ENCODE measurements at places on chromosomes 1 and 21.

DNA sequence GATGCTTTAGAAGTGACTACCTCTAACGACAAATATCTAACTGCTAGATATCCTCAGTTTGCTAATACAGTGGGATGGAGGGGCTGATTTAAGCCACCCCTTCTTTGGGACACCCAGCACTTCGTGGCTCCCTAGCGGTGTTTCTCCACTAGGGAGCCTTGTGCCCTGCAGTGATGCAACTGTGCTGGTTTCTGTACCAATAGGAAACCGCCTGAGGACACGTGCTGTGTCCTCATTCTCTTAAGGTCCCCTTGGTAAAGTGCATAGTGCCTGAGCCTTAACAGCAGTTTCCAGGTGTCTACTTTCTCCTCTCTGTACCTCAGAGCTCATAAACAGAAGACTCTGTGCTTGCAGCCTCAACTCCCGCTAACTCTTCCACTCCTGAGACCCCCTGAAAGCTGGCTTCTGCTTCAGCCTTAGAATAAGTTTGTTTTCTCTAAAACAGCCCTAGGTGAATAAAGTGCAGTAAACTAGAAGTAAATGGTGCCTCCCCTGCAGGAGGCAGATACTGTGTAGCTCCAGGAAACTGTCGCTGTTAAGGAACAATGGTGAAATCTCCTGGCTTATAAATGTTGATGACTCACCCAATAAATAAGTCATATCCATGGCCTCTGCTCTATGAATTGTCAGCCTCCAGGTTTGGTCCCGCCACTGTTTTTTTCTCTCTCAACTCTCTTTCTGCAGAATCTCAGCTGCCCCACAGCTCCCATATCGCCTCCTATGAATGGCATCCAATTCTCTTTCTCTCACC lies 130.4 kb downstream of the AK5 start:
- DNase-seq, result peak; percentile 29

- no peak for DNase-seq
Observed at GRCh38 chr1:1306661-1307260, 969 bp downstream of the ACAP3 start.

DNA sequence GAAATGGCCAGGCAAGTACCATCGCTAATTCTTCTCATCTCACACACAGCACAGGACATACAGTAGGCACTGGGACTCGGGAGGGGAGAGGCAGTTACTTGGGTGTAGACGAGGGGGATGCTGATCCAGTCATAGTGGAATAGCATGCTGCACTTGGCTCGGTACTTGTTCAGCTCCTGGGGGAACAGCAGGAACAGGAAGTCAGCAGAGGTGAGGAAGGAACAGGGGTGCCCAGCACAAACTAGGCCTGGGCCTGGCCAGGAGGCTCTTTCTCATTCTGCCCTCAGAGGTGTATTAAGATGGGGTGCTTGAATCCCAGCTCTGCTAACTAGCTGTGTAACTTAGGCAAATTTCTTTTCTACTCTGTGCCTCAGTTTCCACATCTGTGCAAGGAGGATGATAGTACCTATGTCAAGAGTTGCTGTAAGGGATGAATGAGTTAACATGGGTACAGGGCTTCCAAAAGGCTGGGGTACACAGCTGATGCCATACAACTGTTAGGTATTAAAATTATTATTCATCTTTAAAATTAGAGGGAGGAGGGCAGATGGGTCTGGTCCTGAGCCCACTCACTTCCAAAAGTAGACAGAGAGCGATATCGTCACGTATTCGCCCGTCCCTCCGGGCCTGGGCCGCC lies 2.4 kb downstream of the BEST4 start:
- DNase-seq, result no peak

GRCh38 chr1:157969697-157970485 lies 23.6 kb upstream of the KIRREL1 start:
- peak; percentile 82 for DNase-seq

DNA sequence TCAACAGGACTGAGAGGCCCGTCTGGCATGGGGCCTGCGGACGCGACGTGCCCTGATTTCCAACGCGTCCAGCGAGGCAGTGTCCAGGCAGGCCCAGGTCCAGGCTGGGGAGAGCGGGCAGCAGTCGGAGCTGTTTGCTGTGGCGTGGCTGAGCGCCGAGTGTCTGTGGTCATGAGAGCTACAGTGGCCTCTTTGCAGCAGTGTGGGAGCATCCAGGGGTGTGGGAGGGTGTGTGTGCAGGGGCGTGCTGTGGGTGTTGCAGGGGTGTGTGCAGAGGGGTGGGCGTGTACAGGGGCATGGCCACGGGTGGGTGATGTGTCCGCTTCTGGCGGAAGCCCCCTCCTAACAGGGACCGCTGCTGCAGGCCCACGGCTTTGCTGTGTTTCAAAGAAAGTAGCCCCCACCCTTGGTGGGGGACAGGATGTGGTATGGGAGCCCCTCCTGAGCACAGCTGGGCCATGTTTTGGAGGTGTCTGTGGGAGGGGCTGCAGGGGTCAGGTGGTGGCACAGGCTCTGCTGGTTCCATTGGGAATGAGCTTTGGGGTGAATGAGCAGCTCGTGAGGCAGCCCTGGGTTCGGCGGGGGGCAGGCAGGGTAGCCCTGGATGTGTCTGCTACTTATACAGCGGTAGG lies 17.7 kb downstream of the PLCH2 start:
- DNase-seq, result no peak

DNA sequence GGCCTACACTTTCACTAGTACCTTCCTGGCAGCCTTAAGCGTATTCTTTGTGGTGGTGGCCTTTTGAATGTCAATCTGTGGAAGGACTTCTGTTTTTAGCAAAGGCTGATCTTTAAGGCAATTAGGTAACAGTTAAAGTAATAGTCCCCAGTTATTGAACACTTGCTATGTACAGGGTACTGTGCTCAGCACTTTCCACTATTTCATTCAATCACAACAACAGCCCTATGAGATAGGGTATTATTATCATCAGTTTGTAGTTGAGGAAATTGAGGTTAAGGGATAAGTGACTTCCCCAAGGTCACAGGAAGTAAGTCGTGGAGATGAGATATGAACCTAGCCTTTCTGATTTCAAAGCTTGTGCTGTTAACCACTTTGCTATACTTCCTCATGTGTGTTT lies 185.7 kb downstream of the ST6GALNAC3 start:
- no peak for DNase-seq

GRCh38 chr1:63916485-63917360 lies 142.9 kb downstream of the ROR1 start:
- DNase-seq, result no peak

DNA sequence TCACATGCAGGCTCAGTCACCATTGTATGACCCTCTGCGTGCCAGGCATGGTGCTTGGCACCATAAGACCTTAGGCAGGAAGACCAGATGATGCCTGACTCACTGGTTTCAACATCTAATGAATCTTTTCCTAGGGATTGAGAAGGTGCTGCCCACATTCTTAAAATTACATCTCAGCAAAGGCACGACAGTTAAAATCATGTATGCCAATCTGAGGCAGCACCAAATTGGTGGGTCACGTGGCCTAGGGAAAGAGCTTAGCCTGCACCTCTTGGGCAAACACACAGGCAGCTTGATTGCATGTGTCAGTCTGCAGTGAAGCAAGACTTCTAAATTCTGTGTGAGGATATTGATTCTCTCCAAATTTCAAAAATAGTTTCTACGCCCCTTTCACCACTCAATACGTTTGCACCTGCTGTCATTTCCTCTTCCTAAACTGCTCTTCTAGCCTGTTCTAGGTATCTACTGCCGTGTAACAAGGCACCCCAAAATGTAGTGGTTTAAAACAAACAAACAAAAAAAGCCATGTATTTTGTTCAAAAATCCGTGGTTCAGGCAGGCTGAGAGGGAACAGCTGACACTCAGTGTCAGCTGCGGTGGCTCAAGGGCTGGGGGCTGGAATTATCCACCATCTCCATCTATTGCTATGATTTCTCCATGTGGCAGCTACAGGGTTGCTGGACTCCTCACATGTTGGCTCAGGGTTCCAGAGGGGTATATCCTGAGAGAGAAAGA lies 160.2 kb upstream of the FGGY start:
- peak; percentile 94 for DNase-seq

GRCh38 chr1:26156285-26157038 lies 2.4 kb upstream of the FAM110D start:
- no peak for DNase-seq

DNA sequence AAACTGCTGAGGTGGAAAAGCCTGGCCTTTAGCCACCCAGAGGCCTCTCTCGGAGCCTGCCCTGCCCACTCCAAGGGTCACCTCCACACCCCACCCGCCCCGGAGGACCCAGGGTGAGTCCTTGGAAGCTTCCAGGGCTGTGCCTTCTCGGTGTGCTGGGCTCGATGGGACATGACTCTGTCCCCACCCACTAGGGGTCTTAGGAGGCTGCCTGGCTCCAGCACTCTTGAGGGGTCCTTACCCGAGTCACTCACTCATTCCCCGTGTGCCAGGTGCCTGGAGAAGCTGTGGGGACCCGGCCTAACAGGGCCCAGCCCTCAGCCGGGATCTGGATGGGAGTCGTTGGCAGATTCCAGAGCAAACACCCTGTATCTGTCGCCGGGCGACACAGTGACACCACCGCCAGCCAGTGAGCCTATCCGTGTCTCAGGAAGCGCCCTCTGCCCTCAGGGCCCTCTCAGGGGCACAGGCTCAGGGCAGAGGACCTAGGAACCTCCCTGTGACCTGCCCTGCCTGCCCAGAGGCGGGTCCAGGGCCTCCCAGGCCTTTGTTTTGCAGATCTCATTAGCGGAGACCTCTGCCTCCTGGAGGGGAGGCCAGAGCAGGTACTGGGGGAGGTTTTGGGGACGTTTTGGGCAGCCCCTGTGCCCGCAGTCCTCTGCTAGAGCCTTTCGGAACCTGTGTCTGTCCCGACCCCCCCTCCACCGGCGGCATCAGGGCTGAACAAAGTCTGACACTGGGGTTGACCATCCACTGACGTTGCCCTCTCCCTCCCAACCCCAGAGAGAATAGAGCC lies 3.1 kb upstream of the PRKCZ start:
- DNase-seq, result no peak

- peak; percentile 99 for DNase-seq
Observed at GRCh38 chr1:93701629-93702028, 20.0 kb upstream of the BCAR3 start.

- no peak for DNase-seq
Observed at GRCh38 chr1:110857964-110858948, 14.7 kb upstream of the CD53 start.

- peak; percentile 60 for DNase-seq
Observed at GRCh38 chr1:112718691-112719418, 3.7 kb upstream of the PPM1J start.

DNA sequence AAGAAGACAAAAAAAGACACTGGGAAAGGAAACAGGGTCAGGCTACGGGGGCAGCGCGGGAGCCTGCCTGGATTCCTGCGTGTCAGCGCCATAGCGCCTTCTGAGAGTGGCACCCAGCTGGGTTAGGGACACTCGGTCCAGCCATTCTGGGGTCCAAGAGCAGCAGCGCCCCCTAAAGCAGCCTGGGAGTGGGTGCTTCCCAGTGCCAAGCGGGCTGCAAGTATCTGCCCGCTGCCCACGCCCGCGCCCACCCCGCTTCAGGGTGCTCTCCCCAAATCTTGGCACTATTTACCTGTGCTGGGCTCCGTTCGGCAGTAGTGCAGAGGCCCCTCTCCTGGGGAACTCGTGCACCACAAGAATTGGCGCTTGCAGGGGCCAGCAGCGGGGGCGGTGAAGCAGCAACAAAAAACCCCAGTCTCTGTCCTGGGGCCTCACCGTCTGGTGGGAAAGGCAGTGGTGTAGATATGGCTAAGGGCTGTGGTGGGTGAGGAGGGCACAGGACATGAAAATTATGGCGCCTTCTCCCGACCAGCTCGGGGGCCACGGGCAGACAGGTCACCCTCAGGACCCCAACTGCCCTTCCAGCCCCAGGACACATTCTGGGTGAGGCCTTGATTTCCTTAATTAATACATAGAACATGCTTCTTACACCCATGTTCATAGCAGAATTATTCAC lies 24.1 kb upstream of the LBR start:
- DNase-seq, result no peak

DNA sequence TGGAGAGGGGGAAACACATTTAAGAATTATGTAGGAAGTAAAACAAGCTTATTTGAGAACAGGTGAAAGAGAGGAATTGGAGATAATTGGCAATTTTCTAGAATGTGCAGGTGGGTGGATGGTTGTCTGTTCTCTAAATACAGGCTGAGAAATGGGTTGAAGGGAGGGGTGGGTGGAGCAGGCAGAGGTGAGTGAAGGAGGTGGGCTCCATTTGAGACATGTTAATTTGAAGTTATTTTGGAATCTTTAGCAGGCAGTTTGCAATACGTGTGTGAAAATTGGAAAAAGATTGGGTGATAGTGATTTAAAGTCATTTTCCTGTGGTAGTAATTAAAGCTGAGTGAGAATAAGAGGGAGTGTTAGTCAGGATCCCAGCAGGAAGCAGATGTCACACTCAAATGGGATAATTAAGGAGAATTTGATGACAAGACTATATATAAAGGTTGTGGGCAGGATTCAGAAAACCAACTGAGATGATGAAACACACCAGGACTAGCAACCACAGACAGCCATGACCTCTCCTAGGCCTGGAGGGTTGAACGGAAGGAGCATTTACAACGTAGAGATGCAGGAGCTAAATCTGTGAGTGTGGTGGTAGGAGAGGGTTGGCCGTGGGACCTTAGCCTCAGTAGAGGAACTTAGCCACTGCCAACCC lies 40.6 kb downstream of the CHRM3 start:
- DNase-seq, result no peak

GRCh38 chr1:36134031-36134430 lies 9.0 kb upstream of the COL8A2 start:
- no peak for DNase-seq

DNA sequence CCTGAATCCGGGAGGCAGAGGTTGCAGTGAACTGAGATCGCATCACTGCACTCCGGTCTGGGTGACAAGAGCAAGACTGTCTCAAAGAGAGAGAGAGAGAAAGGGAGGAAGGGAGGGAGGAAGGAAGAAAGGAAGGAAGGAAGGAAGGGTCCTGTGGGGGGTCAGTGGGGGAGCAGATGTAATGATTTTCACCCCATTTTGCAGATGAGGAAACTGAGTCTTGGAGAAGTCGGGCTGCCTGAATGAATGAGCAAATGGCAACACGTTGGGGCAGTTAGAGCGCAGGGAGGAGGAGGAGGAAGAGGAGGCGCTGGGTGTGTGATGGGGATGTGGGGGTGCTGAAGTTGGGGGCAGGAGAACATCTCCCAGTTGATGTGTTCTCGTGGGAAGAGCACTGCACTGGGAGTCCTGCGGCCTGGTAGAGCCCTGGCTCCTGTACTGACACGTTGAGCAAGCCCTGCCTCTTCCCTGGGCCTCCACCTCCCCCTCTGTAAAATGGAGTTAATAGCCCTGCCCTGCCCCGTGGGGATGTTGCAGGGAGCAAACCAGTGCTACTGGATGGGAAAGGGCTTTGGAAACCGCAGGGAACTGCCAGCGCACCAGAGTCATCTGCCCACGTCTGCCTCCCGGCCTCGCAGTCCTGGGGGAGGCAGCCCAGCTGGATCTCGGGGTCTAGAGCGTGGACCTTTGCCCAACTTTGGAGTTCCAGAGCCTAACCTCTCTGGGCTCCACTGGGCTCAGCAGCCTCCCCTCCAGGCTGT lies 103.2 kb upstream of the CASZ1 start:
- no peak for DNase-seq

Measured in AG10803 (cell line).